Glomerular endothelial cell (primary cell): ENCODE measurements at places on chromosomes 4 and X.

DNA sequence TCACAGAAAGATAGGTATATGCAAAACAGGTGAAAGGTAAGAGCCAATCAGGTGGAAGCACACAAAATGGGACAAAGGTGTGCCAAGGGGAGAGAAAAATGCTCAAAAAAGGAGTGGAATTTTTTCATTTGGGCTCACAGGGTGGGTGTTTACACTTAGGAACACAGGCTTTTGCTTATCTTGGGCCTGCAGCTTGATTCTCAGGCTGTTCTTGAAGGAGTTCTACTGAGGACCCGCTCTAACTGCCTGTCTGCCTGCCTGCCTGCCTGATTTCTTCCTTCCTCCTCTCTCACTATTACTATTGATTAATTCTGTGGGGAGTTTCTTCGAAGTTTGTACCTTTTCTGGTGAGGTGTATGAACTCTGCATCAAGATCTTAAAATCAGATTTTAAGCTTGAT lies 120.3 kb upstream of the CTSO start:
- no peak for DNase-seq

DNA sequence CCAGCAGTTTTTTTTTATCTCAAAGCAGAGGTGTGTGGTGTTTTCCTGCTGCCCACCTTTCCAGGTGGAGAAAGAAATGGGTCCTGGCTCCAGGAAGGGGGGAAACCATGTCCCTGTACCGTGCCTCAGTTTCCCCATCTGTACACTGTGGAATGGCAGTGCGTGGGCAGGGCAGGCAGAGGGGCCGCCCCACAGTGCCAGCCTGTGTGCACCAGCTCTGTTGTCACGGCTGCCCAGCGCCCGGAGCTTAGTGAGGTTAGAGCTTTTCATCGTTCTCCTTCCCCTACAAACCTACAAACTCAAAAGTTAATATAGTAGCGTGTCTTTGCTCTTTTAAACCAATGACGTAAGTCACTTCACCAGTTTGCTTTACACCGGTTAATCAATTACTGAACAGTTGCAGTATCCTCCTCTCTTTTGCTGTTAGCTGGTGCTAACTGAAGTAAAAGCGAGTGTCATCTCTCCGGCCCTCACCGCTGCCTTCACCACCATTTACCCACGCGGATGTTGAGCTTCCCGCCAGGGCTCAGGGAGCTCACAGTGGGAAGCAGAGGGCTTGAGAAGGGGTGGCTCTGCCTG lies 114.8 kb upstream of the ADRA2C start:
- no peak for DNase-seq

DNA sequence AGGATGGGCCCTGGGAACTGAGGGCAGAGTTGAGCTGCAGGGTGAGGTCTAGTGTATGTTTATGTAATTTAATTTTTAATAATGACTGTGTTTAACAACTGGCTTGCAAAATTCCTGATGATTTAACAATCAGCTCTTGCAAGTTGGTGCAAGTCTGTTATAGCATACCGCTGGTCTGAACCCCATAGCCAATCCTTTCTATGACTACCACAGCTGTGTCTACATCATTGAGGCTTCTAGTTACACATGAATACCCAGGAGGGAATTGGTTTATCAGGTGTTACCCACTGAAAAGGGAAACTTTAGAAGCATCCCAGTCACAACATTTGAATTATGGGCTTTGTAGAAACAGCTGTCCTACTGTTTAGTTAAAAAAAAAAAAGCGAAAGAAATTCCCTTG lies 38.3 kb downstream of the SUPT20HL1 start:
- DNase-seq = no peak

- DNase-seq = no peak
Observed at GRCh38 chr4:123790681-123791080, 394.1 kb downstream of the SPRY1 start.

GRCh38 chr4:20109391-20109790 lies 142.3 kb upstream of the SLIT2 start:
- DNase-seq = peak; percentile 22

DNA sequence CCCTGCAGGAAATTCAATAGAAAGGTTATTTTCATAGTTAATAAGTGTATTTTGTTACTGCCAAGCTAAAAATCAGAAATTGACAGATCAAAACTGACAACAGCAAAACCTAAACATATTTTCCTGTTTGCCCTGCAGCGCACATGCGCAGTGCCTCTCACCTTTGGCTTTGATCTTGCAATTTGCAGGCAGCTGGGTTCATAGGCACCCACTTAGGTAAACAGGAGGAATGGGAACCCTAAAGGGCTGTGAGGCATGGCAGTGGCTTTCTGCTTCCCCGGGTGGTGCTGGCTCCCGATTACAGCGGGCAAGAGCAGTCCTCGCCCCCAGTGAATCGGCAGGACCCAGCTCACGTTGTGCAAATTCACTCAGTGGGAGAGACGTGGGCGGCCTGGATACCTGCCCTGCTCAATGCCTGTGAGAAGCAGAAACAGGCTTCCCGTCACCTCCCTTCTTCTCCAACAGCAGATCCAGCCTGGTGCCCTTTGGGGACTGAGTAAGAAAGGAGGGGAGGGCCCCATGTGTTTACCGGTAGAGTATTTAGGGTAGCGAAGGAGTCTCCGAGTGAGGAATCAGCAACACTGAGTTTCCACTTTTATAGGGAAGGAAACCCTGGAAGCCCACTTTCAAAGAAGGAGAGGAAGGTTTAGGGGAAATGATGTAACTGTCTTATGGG lies 25.7 kb downstream of the CCKAR start:
- no peak for DNase-seq

GRCh38 chr4:104507112-104507511 lies 12.4 kb upstream of the CXXC4 start:
- DNase-seq = no peak

DNA sequence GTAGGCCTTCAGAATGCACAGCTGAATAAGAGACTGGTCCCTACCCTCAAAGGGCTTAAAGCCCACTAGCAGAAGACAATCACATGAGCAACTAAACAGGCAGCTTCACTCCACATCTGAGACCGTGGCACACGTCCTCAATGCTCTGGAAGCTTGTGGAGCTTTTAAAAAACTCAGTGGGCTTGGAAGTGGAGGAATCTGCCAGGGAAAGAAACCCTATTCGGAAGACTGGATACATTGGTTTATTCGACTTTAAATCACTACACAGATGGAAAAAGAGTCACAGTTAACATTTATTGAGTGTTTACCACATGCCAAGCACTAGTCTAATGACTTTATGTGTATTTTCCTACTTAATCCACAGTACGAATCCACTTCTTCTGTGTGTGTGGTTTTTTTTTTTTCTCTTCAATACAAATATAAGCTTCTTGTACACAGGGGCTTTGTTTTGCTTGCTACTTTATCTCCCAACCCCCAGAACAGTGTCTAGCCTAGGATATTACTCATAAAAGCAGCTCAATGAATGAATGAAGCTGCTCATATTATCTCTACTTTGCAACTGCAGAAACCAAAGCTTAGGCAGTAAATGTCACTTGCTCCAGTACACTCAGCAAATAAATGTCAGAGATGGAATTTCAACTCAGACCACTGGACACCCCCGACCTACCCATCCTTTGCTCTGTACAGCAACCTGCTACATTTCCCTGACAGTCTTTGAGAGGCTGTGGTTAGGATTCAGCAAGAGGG lies 137.7 kb downstream of the LDB2 start:
- no peak for DNase-seq

- no peak for DNase-seq
Observed at GRCh38 chr4:7187168-7187535, 5.2 kb upstream of the SORCS2 start.

DNA sequence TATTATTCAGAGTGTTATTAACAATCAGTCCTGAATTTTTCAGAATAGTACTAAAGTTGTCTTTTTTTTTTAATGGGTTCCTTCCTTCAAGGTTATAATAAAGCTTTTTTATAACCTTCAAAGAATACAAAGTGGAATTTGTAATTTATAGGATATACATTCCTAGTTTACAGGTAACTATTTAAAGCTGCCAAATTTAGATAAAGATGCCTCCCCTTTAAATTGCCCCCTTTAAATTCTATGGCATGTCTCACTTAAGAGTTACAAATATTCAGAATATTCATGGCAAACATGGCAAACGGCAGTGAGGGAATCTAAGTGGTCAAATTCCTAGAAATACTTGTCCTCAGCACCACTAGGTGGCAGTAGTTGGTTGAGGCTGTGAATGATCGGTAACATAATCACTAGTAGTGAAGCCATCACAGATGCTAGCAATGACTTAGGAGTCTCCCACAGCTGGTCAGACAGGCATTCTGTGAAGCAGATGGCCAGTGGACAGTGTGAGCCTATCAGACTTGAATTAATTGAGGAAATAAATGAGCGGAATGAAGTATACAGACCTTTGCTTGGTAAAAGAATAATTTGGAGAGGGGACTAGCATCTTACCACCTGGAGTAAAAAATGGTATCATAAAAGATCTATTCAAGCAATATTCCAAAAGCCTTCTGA lies 86.4 kb downstream of the CBR4 start:
- peak; percentile 67 for DNase-seq

GRCh38 chr4:2810388-2810787 lies 17.5 kb downstream of the SH3BP2 start:
- no peak for DNase-seq

GRCh38 chr4:149291463-149291862 lies 524.2 kb downstream of the IQCM start:
- peak; percentile 3 for DNase-seq

- DNase-seq = no peak
Observed at GRCh38 chr4:132266374-132266773, 882.7 kb upstream of the PCDH10 start.

DNA sequence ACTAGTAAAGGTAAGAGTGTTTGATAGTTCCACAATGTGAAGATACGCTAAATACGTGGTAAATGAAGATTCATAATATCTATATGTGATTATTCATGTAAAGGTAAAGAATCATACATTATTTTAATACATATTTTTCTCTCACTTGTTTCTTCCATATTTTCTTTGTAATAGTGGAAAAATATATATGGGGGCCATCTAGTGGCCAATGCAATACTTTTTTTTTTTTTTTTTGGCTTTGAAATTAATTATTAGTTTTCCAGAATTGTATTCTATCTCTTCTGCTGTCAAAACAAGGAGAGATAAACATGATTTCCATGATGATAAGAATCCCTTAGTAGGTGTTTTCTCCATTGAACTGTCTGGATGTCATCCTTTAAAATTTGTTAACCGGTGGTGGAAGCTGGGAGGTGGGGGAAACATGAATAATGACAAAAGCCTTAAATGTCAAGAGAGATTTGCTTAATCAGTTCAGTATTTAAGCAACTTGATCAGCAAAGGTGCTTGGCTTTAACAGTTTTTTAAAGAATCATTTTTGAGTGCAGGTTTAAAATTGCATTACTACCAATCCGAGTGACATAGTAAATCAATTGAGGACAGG lies 508.7 kb upstream of the HTR2C start:
- DNase-seq = no peak

DNA sequence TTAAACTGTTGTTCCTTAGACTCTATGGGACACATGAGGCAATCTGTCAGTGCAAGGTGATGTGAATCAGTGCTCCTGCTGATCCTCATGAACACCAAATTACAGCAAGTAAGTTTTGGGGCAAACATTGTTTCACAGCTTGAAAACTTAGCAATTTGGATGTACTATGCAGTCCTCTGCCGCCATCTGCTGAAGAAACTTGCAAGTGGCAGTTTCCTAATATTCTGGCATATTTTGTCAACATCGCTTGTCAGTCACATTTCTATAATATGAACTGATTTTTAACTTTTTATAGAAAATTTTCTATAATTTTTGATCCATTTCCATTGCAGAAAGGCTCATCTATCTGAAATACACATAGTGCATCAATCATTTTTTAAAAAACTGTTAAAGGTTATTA lies 56.3 kb downstream of the ZAR1 start:
- no peak for DNase-seq

GRCh38 chr4:8115916-8116315 lies 42.7 kb downstream of the ABLIM2 start:
- DNase-seq = no peak

- DNase-seq = no peak
Observed at GRCh38 chr4:147822128-147822527, 90.2 kb downstream of the ARHGAP10 start.

DNA sequence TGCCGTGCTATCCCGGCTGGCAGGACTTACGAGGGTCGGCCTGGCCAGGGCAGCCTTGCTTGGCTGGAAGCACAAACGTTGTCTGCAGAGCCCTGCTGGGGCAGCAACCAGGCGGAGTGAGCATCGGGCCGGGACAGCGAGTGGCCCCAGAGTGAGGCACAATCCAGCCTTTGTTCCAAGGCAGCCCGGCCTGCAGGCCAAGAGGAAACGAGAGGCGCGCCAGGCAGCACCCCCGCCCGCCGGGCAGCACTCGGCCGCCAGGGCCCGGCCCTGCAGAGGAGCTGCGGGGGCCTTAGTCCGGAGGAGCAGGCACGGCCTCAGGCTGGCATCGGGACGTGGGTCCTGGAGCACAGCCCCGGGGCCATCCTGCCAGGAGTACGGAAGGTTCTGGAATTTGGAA lies 24.1 kb downstream of the FGFRL1 start:
- DNase-seq = no peak

DNA sequence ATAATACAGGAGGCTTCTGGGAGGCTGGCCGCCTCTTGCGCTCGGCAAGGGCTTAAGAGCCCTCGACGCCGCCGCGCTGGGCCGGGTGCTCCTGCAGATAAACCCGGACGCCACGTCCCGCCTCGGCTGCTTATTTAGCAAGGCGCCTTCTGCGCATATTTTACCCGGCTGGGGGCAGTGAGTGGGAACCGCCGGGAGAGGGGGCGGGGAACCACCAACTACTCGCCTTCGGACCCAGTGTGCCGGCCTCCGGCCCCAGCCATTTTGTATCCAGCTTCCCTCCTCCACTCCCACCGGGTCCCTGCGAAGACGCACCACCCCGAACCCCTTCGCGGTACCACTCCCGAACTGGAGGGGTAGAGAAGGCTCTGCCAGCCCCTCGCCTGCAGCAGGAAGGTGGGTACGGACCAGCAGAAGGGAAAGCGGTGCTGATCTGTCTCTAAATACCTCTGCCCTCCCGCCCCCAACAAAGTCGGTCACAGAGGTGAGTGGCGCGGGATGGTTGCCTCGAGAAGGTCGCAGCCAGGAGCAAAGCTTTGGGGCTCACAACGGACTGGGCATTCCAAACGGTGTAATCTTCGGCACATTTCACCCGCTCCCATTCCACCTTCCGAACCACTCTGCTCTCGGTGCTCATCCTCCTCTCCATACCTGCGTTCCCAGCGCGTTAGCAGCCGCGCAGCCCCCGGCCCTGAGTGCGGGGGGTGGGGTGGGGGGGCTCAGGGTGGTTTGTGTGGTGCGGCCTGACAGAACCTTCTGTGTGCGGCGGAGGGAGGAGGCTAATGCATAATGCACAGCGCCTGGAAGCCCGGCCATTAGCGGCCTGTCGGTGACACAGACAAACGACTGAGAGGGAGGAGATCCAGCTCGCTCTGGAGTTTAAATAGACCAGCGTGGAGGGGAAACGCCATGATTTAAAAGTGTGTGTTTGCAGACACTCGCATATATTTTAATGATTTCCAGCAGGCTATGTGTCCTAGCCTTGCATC lies 4.9 kb upstream of the BCOR start:
- DNase-seq = no peak
